Thoracic aorta (tissue), 2 donors: ENCODE measurements at places on chromosomes 11 and 22.

GRCh38 chr11:46537121-46537520 is 56.7 kb downstream of the AMBRA1 start:
- DNase-seq: no peak

DNA sequence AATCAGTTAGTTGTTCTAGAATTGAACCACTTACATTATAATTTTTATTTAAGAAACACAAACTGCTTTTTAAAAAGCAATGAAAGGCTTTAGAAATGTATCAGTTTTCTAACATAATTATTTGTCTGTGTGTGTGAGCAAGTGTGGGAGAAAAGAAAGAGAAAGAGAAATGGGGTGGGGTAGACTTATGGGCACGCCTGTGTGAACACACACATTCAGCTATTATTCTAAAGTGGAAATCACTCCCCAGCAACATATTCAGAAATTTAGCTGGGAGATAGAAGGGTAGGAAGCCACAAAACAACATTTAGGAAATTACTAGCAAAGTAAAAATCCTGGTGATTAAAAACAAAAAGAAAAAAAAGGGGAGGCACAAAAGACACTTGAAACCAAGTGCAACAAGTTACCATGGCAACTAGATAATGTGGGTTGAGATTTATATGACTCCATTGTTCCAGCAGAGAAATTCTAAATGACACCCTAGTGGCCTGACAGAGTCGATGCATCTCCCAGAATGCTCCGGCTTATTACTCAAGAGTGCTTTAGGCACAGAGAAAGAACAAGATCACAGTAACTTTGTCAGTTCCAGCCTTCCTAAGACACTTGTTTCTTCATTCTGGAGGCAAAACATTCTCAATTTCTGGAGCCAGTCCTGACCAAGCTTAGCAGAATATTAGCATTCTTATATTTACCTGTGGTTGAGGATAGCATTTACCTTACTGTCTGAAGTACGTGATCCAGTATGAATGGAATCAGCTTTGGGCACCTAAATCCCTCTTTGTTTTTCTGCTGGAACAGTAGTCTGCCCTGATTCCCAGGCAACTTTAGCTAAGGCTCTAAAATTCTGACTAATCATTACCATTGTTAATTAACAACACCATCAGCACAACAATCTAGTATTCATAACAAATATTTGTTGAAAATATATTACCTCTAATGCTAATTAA is 444.4 kb downstream of the DLG2 start:
- DNase-seq: no peak

DNA sequence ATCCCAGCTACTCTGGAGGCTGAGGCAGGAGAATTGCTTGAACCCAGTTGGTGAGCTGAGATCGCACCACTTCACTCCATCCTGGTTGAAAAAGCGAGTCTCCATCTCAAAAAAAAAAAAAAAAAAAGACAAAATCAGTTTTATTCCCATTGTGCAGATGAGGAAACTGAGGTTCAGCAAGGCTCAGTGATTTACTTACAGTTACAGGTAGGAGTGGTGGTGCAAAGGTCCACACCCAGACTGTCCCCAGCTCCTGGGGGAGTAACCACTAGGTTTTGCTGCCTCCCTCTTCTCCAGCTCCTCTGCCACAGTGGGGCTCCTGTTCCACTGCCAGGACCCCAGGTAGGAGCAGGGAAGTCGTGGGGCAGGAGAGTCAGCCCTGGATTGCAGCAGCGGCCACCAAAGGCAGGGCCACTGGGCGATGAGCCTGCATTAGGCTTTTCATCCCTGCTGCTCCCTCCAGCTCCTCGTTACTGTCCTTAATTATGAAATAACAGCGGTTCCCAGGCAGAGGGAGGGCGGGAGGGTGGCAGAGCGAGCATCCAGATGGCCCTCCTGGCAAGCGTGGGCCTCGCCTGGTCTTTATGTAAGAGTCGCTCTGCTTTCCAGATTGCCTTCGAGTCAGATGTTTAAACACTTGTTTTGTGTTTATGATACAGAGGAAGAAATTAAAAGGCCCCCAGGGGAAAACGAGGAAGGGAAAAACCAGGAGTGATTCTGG is 15.5 kb upstream of the RASD2 start:
- no peak for DNase-seq

DNA sequence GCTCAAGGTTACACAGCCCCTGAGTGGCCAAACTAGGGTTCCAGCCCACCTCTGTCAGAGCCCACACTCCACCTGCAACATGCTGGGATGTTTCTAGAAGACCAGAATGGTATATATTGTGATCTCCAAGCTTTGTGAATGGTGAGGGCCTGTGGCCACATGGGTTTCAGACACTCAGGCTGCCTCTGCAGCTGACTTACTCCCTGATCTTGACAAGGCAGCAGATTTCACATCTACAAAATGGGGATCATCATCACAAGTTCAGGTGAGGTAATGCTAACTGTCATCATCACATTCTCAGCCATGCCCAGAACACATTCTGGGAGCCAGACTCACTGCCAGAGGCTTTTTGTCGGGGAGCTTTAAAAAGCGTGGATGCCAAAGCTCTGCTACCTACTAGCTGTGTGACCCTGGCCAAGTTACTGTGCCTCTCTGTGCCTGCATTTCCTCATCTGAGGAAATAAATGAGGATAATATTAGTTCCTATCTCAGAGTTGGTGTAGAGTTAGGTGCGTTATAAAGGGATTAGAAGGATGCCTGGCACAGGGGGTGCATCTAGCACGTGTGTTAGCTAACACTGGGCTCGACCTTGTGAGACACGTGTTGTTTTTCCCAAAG is 24.9 kb upstream of the WNT11 start:
- DNase-seq: no peak

GRCh38 chr11:94111660-94112059 is 17.0 kb upstream of the PANX1 start:
- DNase-seq: no peak

DNA sequence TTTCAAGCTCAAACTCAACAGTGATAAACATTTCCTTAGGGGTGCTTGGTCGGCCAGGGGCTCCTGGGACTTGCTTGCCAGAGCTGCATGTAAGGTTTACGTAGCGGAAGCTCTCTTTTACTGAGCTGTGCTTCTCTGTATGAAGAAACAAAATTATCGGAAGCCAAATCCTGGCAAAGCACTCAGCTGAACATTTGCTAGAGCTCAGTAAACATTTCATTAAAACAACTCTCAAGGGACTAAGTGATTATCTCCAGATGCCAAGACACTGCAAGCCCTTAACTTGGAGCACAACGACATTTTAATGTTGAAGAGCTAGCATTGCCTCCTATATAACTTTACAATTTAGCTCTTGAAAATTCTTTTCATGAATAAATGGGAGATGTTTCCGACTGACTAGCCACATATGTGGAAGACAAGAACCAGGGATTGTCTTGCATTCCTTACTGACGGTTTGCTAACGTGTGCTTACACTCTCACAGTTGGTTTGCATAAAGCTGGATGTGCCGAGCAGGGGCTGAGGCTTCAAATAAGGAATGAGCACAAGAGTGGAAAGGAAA is 43.4 kb downstream of the SCUBE2 start:
- DNase-seq: no peak

GRCh38 chr11:78034623-78035022 is 11.5 kb upstream of the KCTD14 start:
- DNase-seq: no peak

DNA sequence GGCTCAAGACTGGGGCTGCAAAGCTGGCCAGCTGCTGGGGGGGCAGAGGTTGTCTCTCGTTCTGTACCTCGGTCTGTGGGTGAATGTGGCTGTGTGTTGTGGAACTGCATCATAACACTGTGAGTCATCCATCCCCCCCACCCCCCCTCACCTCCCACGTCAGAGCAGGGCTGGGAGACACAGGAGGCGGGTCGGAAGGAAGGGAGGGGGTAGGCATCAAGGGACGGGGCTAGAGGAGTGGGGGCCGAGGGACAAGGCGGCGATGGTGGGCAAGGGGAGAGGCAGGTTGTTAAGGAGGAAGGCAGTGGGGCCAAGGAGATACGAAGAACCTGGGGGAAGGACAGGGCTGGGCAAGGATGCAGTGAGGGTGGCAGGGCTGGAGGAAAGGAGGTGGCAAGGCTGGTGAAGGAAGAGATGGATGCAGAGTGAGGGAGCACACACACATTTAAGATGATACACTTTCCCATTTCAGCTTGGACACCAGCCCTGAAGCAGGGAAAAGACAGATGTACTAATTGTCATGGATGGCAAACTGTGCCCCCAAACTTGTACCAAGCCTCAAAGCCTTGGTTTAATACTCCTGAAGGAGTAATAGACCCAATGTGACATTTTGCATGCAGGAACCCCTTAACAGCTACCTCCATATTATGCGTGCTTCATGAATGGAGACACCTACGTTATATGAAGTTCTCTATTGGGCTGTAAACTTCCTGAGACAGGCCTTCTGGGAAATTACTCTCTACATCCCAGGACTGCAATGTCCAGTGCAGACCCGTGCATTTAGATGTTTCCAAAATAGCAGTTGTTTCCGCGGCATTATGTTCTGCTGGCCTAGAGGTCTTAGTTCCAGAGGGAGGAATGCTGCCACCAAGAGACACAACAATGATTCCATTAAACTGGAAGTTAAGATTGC is at the start of gene YPEL4:
Gene YPEL4, minus strand, starts transcription at position 87 of the 913 bp plus-strand sequence. CDS start 2,805 bp downstream, outside the sequence.
- DNase-seq: no peak

- no peak for DNase-seq
Observed at GRCh38 chr11:80529726-80530125, 1088.9 kb upstream of the TENM4 start.
